ENCODE measurements at places on chromosomes 5 and 9.
A peak's percentile ranks its signal among the peaks of the same experiment; 100 is the strongest.

- no peak for DNase-seq
Measured at GRCh38 chr5:21684992-21685391, 1168.2 kb downstream of the CDH12 start.

- no peak for DNase-seq
Measured at GRCh38 chr5:113378514-113378913, 56.3 kb downstream of the TSSK1B start.

GRCh38 chr9:89477384-89477783 is 20.5 kb downstream of the SEMA4D start:
- no peak for DNase-seq

GRCh38 chr5:38323645-38324295 is 65.4 kb downstream of the EGFLAM start:
- no peak for DNase-seq

GRCh38 chr9:134602547-134603362 is 38.8 kb upstream of the COL5A1 start:
- DNase-seq = no peak

DNA sequence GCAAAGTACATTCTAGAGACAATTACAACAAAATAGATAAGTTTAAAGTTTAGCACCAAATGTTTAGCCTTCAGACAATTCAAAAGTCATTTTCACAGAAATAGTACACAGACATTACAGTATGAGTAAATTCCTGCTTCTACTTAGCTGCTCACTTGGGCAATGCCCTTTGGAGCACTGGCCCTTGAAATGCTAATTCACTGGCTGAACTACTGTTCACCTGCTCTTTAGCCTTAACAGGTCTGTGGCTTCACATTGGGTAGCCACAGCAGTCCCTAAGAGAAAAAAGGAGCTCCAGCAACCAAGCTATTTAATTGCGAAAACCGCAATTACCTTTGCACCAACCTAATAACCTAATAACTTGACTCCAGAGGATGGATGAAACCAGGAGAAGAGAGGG is 916.2 kb upstream of the DMAC1 start:
- no peak for DNase-seq

GRCh38 chr5:35920890-35921289 is 17.5 kb downstream of the CAPSL start:
- DNase-seq = no peak

GRCh38 chr5:135320718-135321484 is 78.1 kb downstream of the MACROH2A1 start:
- DNase-seq = no peak

DNA sequence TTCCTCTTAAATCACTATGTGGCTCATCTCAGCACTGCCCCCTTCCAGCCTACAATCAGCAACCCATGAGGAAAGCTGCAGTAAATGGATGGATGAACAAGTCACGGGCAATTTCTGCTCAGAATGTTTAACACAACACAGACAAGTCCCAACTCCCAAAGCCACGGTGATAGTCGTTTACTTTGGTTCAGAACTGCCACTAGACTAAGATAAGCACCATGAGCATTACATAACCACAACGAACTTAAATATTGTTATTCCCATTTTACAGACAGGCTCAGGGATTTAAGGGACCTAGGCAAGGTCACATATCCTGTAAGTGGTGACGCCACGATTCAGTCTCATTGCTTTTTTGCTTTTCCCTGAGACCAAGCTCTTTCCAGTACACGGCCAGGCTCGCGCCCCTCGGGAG is 2.0 kb upstream of the SMIM27 start:
- DNase-seq = no peak

GRCh38 chr5:107668154-107669095 is 2.3 kb downstream of the EFNA5 start:
- no peak for DNase-seq

GRCh38 chr9:14902561-14902960 is 7.7 kb downstream of the FREM1 start:
- no peak for DNase-seq

DNA sequence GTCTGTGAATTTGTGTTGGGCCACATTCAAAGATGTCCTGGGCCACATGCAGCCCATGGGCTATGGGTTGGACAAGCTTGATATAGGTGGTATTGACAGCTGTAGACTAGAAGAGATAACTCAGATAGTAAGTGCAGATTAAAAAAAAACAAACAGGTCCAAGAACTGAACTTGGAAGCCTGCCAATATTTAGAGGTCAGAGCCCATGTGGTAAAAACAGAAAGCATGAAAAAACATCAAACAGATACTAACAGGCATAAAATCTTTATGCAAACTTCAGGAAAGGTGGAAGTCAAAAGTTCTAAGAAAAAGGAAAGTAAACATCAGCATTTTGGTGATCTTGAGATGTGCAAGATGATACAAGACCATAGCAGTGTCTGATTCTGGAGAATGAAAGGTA is 155.1 kb upstream of the NR4A3 start:
- DNase-seq = no peak

DNA sequence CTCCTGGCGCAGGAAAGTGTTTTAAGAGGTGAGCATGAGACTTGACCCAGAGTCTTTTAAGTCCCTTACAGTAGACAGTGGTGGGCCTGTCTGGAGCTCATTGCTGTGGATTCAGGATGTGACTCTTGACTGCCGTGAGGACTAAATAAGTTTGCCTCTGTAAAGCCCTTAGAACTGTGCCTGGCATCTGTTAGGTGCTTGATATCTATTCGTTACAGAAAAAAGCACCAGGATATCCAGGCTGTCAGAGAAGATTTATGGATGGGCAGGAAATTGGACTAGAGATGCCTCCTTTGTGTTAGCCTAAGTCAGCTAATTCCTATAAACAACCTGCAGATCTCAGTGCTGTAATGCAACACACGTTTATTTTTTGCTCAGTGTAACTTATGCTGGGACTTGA is 12.6 kb downstream of the ERGIC1 start:
- no peak for DNase-seq

DNA sequence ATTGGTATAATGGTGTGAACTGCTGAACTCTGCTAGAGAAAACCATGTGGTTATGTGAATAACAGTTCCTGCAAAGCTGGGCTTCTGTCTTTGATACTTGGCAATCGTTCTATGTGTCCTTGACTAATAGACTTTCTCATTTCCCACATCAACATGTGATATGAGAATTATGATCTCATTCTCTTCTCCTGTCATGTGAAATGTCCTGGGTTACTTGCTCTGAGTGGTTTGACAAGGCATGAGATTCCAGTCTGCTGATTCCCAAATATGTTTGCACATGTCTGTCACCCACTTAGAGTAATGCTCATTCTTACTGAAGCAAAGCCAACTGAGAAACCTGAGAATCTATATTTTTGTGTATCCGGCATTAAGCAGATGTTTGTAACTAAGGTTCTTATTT is 141.2 kb downstream of the PARP8 start:
- DNase-seq = peak; percentile 72

DNA sequence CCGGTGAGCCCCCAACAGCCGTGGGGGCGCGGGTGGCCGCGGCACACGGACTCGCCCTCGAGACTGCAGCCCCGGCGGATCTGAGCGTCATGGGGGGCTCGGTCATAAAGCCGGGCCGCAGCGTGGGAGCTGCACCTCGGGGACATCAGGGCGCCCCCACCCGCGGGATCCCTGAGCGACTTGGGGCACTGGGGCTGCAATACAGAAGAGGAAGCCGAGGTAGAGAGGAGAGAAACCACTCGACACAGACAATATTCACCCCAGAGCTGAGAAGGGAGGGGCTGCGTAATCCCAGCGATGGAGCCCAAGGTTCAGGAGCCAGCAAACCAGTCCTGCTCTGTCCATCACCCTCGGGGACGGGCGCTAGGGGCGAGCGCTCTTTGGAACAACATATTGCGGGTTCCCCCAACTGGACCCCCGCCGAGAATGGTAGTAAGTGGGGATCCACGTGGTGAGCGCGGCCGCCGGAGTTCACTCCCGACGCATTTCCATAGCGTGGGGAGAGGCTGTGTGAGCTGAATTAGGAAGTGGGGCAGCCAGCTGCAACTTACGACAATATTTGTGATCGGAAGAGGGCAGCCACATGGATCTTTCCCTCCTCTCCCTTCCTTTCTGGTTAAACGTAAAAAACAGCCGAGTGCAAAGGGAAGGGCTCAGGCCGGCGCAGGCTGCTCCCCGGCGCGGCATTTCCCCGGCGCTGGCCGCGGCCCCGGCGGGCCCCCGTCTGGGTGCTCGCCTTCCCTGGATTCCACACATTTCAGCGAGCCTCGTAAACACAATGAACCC is 9.9 kb downstream of the PTCH1 start:
- DNase-seq = peak; percentile 37

GRCh38 chr5:39080597-39081204 is 6.5 kb upstream of the RICTOR start:
- peak; percentile 81 for DNase-seq

DNA sequence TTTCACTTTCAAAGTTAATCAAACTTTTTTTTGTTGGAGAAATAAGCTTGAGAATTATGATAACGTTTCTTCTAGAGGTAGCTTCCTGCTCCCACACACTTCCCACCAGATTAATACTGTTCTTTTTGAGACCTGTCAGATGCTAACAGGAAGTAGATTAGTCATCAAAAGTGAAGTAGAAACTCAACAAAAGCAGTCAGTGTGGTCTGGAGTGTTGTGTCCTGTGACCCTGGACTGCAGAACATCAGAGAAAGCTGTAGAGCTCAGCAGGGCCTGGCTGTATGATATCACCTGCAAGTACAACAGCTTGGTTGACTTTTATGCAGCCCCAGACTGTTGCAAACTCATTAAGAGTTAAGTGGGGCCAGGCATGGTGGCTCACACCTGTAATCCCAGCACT is 495.7 kb upstream of the CYLC2 start:
- DNase-seq = no peak

- no peak for DNase-seq
Measured at GRCh38 chr5:134133188-134133994, 18.9 kb downstream of the TCF7 start.

DNA sequence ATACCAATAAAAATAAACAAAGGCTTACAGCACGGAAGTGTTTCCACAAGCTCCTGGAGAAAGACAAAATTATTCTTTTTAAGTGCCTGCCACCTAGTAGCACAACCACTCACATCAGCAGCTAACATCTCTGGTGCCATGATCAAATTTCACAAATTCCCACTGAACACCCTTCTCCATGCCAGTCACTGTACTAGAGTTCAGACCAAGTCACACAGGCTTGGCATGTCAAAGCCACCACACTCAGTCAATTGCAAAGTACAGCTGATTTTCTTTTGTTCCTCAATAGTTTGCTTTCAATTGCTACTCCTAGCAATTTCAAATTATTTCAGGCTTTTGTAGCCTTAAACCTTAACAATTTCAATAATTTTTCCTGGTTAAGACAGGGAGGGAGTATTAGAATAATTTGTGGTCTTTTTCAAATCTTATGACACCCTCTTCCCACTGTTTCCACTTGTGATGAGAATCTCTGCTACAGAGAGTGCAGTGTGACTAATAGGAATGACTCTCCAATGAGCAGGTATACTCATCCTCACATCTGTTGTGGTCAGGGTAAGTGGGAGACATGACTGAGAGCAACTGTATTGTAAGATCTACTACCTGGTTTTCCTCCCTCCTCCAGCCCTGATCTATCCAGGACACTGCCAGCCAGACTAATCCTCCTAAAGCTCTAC is 46.2 kb downstream of the RNF145 start:
- DNase-seq = no peak

DNA sequence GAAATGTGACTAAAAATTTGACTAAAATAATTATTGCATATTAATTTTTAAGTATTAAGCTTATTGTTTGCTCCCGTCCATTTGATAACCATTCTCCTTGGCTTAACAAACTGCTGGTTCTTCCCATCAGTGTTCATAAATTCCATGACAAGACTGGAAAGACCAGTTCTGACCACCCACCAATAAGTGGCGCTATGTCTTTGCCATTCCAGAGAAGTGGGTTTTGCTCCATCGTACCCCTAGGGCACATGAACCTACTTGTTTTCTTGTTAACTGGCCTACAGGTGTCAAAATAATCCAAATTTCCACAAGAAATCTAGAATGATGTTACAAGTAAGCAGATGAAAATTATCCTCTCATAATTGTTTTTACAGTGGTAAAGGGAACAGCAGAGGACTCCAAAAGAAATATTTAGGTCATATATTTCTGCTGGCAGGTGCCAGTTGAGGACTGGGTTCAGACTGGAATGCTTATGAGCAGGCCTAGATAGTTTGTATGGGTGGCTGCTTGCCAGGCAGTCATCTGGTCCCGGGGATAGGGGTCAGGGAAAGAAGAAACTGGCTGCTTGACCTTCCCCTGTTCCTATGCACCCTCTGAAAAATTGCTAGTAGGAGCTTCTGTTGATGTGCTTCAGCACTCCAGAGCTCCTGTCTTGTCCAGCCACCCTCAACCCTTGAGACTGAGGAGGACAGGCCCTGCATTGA is 283.1 kb upstream of the ADAMTSL1 start:
- no peak for DNase-seq

GRCh38 chr5:6163913-6164312 is 214.4 kb downstream of the MED10 start:
- DNase-seq = no peak

GRCh38 chr9:84694248-84694647 is 24.7 kb downstream of the NTRK2 start:
- DNase-seq = no peak

DNA sequence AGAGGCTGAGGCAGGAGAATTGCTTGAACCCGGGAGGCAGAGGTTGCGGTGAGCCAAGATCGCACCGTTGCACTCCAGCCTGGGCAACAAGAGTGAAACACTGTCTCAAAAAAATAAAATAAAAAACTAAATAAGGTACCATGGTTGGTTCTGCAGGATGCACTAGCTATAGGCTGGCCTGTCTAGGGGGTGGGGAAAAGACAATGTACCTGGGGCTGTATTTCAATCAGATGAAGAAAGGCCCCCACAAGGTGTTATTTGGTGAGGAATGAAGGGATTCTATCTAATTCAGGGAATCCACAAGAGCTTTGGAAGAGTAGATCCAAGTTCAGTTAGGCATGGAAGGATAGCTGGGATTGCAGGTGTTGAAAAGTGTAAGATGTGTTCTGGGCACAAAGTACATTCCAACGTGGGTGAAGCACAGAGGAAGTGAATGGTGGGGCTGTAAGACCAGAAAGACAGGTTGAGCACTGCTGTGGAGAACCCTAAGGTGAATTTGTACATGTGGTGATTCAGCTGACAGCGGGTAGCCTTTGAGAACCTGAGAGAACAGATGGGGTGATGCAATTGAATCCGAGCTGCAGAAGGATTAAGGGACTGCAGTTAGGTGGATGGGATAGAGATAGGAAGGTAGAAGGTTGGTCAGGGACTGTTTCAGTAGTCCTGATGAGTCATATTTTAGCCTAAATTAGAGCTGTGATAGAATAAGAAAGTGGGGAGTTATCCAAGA is 71.8 kb downstream of the CAST start:
- no peak for DNase-seq

GRCh38 chr9:129319938-129320481 is 141.9 kb upstream of the IER5L start:
- DNase-seq = no peak

DNA sequence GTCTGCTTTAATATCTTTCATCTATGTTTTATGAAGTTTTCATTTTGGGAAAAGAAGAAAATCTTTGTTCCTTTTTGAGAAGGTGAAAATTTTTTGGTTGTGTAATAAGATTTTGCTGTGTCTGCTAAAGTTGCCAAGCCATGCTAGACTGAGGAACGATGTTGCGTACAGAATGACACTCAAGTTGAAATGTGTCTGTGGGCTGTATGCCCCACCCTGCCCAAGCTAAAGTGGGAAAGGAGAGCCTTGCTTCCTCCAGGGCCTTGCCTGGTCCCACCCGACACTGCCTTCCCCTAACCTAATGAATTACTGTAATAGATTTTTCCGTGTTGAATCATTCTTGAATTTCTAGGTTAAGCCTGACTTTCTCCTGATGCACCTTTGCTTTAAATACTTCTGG is 2.5 kb downstream of the PCAT7 start:
- peak; percentile 51 for DNase-seq

- no peak for DNase-seq
Measured at GRCh38 chr5:96816411-96816939, 8.7 kb upstream of the ERAP1 start.

GRCh38 chr5:14309878-14310531 is 166.9 kb downstream of the TRIO start:
- DNase-seq = no peak
